ENCODE measurements at places on chromosomes 4 and X. TPM values are rescaled to one million over a fixed set of nuclear protein-coding genes. Genes with fewer than 3 reads are reported as not detected.

ATP5ME gene
- total RNA-seq: 182 TPM

KLHL4 gene
- 0.68 TPM for total RNA-seq

SPATA4 gene
- total RNA-seq: 0.34 TPM

GSTCD gene
- 18.5 TPM for total RNA-seq

- DNase-seq: no peak
Observed at GRCh38 chr4:157984285-157984911, 188.4 kb downstream of the GASK1B start.

DNA sequence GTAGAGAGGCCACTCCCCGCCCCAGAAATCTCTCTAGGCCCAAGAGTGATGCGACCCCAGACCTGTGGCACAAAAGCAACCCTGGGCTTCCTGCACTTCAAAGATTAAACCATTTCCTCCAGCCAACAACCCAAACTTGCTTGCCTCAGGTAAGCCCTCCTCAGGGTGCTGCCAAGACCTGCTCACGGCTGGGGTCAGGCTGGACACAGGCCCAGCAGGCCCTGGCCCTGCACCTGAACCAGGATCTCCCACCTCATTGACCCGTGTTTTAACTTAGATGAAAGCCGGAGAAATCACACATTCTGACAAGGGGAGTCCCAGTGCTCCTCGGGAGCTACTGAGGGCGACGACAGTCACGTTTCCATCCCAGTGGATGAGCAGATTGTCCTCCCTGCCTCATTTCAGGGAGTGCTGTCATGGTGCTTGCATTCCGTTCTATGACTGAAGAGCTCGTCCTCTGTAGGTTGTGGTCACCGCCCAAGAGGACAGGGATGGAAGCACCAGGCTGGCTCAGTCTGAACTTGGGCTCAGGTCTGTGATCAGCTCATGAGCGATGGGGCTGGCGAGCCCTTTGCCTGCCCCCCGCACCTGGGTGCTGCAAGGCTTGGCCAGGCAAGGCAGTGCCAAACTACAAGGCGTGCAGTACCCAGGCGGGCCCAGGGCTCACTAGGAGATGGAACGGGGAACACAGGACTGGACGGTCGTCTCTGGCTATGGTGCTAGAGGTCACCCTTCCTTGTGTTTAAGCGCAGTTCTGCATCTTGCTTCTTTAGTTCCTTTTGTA, 25.9 kb downstream of the WDR1 start:
- DNase-seq: no peak

GRCh38 chrX:150587585-150588503, 19.4 kb downstream of the MTM1 start:
- no peak for DNase-seq

DNA sequence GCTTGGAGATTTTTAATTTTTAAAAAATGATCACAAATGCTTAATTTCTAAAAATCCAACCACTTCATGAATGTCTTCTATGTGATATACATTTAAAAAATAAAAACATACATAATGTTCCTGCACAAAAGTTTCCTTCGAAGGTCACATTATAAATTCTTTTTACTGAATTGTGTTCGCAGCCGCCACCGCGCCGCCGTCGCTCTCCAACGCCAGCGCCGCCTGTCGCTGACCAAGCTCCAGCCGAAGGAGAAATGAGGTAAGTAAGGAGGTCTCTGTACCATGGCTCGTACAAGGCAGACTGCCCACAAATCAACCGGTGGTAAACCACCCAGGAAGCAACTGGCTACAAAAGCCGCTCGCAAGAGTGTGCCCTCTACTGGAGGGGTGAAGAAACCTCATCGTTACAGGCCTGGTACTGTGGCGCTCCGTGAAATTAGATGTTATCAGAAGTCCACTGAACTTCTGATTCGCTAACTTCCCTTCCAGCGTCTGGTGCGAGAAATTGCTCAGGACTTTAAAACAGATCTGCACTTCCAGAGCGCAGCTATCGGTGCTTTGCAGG, 48.8 kb upstream of the NEUROG2 start:
- DNase-seq: no peak

DNA sequence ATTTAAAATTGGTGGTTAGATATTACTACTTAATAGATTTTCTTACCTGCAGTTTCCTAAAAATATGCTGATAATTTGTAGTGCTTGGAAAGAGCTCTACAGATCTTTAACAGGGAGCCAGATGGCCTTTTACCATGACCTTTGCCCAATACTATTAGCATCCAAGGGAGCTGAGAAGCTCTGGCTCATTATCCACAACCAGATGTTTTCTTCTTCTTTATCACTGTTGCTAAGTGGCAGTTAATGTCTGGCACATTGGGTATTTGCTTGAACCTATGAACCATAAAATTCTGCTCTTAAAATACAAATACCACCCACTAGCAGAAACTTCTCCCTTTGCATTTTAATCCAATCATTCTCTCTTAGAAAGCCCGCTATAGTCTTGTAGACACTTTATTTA, 1480.3 kb downstream of the C4orf33 start:
- no peak for DNase-seq

GRCh38 chrX:142001934-142002333, 98.2 kb downstream of the MAGEC1 start:
- DNase-seq: no peak

Measured in kidney epithelial cell (primary cell).